Stimulated activated CD8-positive, alpha-beta memory T cell treated with anti-CD3 and anti-CD28 coated beads, Interleukin-15, amount 100 ng/mL, for 1 hour (primary cell): ENCODE measurements at places on chromosomes 3 and 15.
A peak's percentile ranks its signal among the peaks of the same experiment; 100 is the strongest.

DNA sequence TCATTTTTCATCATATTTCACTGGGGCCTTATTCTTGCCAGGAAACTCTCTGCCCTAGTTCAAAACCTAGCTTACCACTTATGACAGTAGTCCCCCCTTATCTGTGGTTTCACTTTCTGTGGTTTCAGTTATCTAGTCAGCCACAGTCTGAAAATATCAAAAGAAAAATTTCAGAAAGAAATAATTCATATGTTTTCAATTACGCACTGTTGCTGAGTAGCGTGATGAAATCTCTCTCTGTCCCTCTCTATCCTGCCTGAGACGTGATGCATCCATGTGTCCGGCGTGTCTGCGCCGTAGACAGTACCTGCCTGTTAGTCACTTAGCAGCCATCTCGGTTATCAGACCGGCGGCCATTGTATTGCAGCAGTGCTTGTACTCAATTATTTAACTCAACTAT is 369.9 kb upstream of the MCTP2 start:
- DNase-seq, result no peak

DNA sequence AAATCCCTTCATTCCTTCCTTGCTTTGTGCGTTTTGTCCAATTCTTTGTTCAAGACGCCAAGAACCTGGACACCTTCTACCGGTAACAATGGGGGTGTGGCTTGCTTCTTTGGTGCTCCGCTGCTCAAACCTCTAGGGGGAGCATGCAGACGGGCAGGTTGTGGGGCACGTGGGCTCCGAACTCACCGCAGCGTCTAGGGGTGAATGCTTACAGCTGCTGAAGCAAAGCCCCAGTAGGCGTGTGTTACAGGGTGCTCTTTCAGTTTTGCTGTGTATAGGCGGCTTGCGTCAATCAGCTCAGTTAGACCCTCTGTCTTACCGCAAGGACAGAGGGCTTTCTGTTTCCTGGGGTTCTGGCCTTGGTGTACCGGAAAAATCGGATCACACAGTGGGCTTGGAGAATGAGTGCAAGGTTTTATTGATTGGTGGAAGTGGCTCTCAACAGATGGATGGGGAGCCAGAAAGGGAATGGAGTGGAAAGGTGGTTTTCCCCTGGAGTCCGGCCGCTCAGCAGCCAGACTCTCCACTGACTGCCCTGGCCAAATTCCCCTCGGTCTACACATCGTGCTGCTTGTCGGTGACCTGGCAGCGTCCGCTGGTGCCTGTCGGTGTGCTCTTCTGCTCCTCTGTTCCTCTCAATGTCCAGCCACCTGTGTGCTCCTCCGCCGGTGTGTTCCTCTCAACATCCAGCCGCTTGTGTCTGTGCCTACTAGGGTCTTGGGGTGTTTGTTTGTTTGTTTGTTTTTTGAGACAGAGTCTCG is 1.2 kb upstream of the LRRC34 start:
- DNase-seq, result peak; percentile 39

DNA sequence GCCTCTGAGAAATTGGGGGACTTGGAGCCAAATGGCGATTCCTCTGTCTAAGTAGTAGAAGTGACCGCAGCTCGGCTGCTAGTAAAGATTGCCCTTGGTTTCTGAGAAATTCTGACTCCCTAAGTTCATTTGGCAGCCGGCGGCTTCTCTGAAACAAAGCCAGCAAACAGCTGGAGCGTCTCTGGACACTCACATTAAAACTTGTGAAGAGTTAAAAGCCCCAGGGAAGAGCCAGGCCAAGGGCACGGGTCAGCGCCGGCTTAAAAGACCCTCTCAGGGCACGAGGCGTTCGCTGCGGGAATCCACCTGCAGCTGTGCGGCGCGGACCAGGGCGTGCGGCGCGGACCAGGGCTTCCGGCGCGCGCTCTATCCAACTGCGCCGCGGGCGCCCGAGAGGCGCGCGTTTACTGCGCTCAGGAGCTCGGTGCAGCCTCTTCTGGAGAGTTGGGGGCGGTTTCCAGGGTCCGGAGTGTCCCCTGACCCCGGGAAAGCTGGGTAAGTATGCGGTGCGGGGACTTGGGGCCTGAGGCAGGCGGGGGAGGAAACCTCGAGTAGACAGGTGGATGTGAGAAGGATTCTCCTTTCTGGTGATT is at the start of gene COL6A5:
Gene COL6A5 (plus strand): TSS at position 186 of the 593 bp plus-strand sequence. CDS start 27,967 bp downstream, outside the sequence.
- no peak for DNase-seq

DNA sequence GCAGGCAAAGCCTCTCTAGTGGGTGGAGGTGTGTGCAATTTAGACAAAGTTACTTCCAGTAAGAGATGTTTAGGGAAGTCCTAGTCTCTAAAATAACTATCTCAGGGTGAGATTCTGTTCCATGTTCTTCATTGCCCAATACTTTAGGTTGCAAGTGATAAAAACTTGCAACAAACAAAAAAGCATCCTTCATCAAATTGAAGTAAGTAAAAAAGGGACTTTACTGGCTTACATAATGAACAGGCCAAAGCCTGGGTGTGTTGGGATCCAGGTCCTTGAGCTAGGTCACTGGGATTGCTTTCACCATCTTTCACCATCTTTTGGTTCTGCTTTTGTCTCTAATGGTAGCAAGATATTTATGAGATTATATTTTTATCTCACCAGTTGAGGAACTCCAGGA is 38.3 kb downstream of the CX3CR1 start:
- no peak for DNase-seq

DNA sequence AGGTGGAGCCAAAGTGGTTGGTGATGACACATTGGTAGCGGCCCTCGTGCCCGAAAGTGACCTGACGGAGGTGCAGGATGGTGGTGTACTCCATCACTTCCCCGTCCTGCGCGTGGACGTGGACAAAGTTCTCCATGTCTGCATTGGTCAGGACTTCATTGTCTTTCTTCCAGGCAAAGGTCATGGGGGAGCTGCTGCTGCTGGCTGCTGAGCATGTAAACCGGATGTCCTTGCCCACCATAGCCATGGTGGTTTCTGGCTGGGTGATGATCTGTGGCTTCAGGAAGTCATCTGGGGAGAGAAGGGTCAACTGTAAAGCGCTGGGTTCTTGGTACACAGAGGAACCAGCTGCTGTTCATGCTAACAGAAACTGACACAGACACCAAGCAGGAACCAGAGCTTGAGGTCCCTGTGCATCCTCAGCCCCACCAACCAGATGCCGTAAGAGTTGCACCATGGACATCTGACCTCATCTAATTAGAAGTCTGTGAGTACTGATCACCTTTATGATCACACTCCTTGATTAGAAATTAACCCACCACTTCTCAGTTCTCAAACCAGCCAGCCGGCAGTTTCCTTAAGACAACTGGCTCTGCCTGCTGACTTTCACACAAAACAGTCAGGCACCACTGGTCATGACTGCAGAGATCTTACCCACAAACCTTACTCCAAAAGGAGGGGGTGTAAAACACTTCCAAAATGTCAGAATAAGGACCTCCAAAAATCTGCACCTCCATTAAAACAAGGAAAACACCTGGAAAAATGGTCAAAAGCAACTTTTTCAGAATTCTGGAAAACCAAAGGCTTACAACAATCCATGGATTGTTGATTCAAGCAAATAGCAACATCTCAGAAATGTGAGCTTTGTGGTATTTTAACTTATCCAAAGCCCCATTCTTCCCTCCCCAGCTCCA is 114.6 kb downstream of the LRIG1 start:
- DNase-seq, result no peak

DNA sequence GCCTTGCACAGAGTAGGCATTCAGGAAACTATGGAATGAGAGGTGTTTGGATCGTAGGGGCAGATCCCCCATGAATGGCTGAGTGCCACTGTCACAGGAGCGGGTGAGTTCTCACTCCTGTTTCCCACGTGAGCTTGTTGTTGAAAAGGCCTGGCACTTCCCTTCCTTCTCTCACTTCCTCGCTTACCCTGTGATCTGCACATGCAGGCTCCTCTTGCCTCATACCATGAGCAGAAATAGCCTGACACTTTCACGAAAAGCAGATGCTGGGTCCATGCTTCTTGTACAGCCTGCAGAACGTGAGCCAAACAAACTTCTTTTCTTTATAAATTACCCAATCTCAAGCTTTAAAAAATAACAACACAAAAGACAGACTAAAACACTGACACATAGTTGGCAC is 55.4 kb downstream of the AGBL1 start:
- DNase-seq, result no peak

- no peak for DNase-seq
Observed at GRCh38 chr15:76829939-76830338, 75.2 kb downstream of the SCAPER start.

DNA sequence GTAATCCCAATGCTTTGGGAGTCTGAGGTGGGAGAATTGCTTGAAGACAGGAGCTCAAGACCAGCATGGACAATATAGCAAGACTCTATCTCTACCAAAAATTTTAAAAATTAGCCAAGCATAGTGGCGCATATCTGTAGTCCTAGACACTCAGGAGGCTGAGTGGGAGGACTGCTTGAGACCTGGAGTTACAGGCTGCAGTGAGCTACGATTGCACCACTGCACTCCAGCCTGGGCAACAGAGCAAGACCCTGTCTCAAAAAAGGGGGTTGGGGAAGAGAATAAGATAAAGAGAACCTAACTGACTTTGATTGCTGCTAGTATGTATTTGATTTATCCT is 755 bp downstream of the CD200R1 start:
- no peak for DNase-seq

DNA sequence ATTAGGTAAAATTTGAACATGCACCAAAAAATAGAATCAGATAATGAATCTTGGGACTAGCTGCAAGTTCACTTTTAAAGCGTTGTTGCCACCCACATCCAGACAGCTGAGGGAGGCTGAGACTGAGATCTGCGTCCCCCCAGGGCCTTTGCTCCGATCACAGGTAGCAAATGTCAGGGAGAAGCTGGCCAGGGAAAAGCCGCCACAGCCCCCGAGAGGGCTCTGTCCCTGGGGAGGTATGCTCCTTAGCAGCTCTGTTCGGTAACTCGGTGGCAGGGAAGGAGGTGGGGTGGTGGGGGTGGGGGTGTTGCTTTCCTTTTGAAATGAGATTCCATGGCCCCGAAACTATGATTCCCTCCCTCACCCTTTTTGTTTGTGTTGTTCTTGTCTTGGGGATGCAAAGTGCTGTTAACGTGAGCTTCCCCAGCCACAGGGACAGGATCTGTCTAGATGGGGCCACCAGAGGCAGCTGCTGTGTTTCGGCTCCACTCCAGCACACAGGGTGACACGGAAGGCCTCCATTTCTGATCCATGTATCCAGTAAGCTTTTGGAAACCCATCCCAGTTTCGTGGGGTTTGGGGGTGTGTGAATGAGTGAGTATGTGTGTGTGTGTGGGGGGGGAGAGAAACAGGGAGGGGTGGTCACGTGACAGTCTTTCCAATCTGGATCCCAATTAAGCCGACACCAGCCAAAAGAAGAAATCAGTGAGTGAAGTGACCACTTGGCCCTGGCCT is 1.1 kb upstream of the MINAR1 start:
- no peak for DNase-seq

- no peak for DNase-seq
Observed at GRCh38 chr3:113743006-113743630, 2.9 kb downstream of the NAA50 start.

GRCh38 chr15:67838789-67839332 is 984 bp downstream of the RNU6-1 start:
- no peak for DNase-seq

DNA sequence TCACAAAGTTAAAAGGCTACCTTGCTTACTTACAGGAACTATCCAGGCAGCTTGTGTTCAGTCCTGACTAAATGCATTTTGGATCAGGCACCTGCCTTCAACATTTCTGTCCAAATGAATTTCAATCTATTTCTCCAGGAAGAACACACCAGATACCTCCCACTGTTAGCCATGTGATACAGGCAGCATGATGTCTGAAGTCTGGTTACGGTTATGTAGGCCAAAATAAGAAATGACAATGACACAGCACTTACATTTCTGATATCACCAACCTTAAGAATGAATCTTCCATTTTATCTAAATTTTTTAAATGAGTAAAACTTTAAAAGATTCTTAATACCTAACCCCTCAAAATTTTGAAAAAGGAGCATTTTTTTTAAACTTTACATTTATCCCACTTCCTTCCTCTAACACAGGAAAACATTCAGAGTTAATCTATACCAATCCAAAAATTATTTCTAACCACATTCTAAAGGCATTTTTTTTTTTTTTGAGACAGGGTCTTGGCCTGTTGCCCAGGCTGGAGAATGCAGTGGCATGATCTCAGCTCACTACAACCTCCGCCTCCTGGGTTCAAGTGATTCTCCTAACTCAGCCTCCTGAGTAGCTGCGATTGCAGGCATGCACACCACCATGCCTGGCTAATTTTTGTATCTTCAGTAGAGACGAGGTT is at the start of gene MAP4:
Gene MAP4 (minus strand): TSS at position 116 of the 673 bp plus-strand sequence. CDS start 17,556 bp downstream, outside the sequence.
- no peak for DNase-seq

GRCh38 chr3:155495387-155495786 is 201.9 kb upstream of the STRIT1 start:
- DNase-seq, result no peak

- no peak for DNase-seq
Observed at GRCh38 chr3:66338927-66339326, 118.1 kb downstream of the SLC25A26 start.

GRCh38 chr3:32972482-32973146 is 21.2 kb downstream of the CCR4 start:
- DNase-seq, result no peak

DNA sequence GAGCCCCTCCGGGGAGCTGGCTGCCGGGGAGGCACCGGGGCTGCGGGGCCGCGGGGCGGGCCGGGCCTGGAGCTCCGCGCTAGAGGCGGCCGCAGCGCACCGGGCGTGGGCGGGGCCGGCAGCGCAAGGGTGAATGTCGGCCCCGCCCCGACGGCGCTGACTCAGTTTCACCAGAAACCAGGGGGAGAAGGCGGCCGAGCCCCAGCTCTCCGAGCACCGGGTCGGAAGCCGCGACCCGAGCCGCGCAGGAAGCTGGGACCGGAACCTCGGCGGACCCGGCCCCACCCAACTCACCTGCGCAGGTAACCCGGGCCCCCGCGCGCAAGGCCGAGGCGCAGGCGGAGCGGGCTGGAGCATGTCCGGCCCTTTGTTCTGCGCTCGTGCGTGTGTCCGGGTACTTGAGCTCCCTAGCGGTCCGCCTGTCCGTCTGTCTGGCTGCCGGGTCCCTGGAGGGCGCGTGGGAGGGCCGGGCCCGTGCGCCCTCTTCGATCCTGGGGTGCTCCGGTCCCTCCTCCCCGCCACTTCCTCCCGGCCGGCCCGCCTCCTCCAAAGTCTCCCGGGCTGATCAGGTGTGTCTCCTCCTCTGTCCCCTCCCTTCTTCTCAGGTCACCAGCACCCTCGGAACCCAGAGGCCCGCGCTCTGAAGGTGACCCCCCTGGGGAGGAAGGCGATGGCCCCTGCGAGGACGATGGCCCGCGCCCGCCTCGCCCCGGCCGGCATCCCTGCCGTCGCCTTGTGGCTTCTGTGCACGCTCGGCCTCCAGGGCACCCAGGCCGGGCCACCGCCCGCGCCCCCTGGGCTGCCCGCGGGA is at the start of gene SPINT1:
Gene SPINT1 (plus strand): TSS at position 164 of the 811 bp plus-strand sequence. CDS start 507 bp downstream, at position 671.
- peak; percentile 8 for DNase-seq

DNA sequence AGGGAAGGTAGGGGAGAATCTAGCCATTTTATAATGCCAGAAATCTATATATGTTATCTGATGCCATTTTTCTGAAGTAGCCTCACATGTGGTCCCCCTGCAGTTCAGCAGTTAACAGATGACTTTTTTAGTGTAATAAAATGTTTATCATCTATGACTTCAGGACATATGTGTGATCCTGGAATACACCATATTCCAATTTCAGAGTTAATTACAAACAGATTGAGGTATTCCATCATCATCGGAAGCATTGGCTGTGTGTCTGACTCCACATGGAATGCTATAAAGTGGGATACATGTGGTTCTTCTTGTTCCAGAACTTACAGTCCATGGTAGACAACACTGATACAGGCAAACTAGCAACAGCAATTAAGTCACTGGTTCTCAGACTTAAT is 45.9 kb upstream of the LIMD1 start:
- no peak for DNase-seq

- no peak for DNase-seq
Observed at GRCh38 chr15:89395461-89395871, 60.8 kb upstream of the POLG start.

- no peak for DNase-seq
Observed at GRCh38 chr3:114746502-114746901, 400.6 kb downstream of the ZBTB20 start.
